Right ventricle myocardium inferior (tissue), 1 donor: ENCODE measurements at places on chromosomes 11 and 22. TPM values are rescaled to one million over a fixed set of nuclear protein-coding genes. Genes with fewer than 3 reads are reported as not detected.

GAB4 gene
- not detected for total RNA-seq

OR51B2 gene
- not detected for total RNA-seq

CCDC81 gene
- total RNA-seq = 0.22 TPM

ATP6V1E1 gene
- total RNA-seq = 200 TPM

DNA sequence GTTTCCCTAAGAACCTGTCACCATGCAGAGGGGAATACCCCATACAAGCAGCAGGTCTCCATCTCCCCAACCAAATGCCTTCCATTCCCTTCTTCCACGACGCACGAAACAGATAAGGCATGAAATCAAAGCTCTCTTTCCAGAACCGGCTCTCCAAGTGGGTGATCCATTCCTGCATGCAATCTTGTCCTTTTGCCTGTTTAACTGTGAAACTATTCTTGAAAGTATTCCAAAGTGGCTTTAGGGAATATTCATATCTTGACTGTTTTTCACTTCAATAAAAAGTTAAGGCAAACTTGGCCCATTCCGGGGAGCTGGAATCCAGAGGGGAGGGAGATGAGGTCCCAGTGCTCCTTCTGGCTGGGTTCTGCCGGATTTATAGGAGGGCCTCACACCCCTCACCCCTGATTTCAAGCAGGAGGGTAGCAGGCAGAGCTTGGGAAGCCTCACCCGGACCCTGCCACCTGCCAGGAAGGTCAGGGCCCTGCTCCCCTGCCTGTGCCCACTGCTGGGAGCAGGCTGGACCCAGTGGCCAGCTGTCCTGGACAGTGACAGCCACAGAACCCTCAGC is 60.9 kb downstream of the SCGB1A1 start:
- DNase-seq = no peak

DNA sequence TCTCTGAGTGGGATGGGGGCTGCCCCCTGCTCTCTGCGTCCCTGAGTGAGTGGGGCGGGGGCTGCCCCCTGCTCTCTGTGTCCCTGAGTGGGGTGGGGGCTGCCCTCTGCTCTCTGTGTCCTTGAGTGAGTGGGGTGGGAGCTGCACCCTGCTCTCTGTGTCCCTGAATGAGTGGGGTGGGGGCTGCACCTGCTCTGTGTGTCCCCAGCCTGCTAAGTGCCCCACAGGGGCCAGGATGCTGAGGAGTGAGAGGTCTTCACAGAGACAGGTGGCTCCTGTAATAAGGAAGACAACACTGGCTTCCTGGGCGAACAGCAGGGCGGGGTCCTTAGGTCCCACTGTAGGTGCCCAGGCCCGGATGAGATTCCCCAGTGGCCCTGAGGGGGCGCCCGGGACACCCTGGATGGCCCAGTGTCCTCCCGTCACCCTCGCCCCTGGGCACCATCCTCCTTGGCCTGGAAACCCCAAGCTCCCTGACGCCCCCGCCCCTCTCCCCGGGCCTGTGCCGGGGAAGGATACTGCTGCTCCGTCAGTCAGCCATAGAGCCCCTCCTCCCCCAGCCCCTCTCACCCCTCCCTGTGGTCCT is 3.8 kb upstream of the CCDC188 start:
- no peak for DNase-seq

DNA sequence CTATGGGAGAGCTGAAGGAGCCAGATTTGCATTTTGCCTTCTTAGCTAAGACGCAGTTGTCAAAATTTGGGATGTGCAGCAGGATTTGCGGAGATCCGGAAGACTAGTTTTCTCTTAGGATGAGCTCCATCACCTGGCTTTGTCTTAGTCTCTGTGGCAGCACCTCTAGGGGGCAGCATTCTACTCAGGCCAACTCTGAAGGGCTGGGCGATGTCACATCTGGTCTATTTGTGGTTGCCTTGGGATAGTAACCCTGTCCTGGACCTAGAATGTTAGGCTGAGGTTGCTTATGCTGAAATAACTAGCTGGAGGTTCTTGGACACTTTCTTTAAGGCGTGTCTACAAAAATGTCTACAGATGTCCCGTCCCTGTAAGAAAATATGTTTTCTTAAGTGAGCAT is 116.2 kb downstream of the FAT3 start:
- DNase-seq = no peak

DNA sequence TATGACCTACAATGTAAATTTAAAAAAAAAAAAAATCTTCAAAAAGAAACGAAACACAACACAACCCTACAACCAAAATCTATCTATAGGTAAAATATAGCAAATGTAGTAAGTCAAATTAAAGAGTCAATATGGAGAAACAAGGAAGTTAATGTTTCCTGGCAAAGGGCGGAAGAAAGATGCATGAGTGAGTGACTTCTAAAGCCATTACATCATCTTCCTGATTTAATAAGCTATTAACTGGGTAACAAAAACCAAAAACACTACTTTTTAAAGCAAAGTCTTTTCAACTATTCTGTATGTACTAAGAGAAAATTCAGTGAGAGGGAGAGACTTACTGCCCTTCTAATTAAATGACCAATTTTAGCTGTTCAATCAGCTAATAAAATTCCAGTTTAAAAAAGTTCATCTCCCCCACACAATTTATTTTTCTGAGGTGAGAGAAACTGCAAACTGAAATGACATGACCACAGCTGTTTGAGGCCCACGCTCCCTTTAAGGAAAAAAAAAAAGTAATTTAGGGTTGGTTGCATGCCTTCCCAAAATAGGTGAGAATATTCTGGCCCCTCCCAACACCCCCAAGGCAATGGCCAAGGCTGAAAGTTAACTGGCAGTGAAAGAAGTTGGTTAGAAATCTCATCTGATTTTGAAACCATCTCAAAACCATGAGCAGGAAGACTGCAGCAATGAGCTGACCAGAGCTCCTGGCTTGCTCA is 5.9 kb downstream of the SF1 start:
- no peak for DNase-seq
